Fibroblast of gingiva (primary cell): ENCODE measurements at places on chromosomes 11 and 22.
A peak's percentile ranks its signal among the peaks of the same experiment; 100 is the strongest.

DNA sequence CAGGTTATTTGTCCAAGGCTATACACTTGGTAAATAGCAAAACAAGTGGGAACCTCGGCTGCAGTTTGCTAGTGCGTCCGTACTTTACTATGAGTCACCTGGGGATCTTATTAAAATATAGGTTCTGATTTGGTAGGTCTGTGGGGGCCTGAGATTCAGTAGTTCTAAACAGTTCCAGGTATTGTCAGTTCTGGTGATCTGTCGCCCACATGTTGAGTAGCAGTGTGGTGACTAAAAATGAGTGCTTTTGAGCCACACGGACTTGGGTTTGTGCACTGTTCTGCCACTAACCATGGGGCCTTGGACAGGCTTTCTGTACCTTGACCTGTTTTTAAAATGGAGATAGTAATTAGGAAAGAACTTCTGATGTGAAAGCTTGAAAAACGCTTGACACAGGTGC lies 15.7 kb downstream of the FBXO7 start:
- no peak for DNase-seq

- no peak for DNase-seq
Observed at GRCh38 chr11:127182586-127183203, 182.1 kb upstream of the KIRREL3 start.

DNA sequence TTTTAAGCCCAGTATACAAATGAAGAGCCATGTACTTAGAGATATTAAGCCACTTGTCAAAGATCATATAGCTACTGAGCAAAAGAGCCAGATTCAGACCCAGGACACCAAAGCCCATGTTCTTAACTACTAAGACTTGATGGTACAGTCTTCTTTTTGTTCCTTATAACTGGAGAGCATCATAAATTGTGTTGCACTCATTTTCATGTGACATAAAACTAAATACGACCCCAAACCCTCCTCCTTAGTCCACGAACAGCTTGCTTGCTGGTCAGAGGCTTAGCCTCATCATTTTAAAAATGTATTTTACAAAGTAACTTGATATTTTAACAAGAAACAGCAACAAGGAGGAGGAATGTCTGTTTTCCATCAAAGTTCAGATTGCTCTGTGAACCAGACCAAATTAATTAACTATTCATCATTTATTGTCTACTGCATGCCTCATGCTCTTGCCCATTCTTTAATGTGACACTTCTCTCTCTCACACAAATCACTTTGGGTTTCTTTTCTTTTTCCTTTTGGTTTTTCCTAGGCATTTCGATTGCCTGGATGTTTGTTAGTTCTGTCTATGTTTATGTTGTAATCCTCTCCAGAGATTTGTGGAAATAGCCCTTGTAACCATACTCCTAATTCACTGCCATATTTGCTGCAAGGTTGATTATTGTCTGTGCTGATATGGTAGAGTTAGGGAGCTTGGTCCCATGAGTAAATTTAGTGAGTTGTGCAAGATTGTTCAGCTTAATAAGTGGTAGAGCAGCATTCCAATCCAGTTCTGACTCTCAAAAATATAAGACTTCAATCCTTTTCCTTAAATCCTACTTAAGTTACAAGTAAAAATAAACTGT lies 8.4 kb upstream of the ARHGAP20 start:
- peak; percentile 87 for DNase-seq

DNA sequence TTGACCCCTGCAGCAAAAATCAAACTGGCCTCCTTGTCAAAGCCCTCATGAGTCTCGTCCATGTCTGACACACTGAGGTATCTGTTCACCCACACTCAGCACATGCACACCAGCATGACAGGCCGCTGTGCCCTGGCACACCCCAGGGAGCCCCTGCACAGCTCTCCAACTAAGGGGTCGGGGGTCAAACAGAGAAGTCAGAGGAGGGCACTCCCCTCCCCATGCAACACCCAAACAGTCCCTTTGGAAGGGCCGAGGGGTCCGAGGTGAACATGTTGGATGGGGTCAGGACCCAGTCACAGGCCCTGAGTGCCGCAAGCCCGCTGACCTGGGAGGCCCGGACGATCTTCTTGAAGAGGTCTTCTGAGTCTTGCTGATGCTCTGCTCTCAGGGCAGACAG lies 14.6 kb downstream of the SUN2 start:
- no peak for DNase-seq

- DNase-seq: no peak
Observed at GRCh38 chr11:15912291-15912690, 444.1 kb downstream of the SOX6 start.

DNA sequence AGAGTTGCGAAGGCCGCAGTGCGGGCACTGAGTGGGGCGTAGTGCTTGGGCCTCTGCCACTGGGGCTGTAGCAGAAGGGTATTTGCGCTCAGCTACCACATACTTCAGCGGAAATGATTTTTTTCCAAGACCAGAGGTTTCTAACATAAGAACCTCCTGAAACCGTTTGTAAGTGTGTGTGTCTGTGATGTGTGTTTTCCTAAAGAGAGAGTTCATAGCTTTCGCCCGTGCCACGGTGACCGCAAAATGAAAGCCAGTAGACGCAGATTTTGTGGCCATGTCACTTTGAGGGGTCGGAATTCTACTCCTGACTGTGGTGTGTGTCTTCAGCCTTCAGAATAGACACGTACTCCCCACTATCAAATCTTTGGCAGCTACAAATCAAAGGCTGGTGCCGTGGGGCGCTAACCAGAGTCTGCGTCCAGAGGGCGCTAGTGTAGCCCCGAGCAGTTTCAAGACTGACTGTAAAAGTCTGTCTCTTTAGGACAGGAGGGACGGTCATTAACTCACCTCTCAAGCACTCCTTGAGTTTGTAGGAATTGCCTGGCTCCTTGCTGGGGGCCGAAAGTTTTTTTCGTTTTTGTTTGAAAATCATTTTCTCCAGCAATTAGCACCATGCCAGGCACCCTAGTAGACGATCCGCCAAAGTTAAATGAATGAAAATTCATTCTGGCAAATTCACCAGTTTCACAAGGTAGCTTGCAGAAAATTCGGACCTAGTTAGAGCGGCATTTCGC lies 2.5 kb upstream of the CALCA start:
- peak; percentile 21 for DNase-seq

- no peak for DNase-seq
Observed at GRCh38 chr11:60910281-60910687, 3.7 kb upstream of the TMEM109 start.

- DNase-seq: no peak
Observed at GRCh38 chr11:111400595-111400994, 21.5 kb upstream of the POU2AF1 start.

DNA sequence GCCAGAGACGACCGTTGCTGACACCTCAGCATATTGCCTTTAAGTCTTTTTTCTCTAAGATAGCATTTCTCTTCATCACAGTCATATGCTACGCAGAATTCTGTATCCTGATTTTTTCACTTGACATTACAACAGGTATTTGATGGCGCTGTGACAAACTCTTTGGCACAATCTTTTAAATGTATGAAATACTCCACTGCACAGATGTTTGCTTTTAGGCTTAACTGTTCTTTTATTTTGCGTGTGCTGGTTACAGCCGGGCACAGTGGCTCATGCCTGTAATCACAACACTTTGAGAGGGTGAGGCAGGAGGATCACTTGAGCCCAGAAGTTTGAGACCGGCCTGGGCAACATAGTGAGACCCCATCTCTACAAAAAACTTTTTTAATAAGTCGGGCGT lies 52.0 kb upstream of the PPP6R3 start:
- DNase-seq: no peak

DNA sequence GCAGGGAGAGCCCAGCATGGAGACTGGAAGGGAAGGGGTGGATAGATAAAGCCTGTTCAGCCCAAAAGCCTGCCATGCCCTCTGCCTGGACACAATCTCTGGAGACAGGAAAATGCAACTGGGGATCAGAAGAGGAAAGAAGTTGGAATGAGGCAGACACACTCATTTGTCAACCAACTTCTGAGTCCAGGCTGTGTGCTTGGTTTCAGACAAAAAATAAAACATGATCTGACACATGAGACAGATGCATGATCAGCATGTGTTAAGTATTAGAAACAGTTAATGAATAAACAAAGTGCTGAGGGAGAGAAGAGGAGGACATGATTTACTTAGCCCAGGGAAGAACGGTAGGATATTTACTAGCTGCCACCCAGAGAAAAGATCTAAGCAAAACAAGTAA lies 839 bp downstream of the LRRN4CL start:
- DNase-seq: no peak

DNA sequence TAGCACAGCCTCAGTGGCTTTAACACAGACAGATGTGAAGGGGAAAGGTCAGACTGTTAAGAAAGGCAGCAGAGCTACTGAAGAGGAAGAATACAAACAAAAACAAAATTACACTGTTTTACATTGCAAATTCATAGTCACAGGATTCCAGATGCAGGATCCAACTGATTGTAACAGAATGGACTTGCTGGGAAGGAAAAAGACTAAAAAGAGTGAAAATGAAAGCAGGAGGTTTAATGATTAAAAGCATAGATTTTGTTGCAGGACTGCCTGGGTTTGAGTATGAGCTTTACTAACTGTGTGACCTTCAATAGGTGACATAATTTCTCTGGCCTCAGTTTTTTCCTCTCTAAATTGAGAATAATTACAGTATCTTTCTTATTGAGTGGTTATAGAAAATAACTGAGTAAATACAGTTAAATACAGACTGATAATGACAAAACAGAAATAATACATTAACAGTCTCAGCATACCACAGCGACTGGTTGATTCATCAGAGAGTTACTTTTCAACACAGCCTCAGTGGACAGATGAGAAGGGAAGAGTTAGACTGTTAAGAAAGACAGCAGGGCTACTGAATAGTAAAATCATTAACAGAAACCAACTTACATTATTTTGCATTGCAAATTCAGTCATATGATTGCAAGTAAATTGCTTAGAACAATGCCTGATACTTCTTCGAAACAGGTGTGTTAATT lies 704.2 kb upstream of the TENM4 start:
- DNase-seq: no peak

GRCh38 chr22:19440411-19441195 lies 6.9 kb downstream of the C22orf39 start:
- DNase-seq: no peak

DNA sequence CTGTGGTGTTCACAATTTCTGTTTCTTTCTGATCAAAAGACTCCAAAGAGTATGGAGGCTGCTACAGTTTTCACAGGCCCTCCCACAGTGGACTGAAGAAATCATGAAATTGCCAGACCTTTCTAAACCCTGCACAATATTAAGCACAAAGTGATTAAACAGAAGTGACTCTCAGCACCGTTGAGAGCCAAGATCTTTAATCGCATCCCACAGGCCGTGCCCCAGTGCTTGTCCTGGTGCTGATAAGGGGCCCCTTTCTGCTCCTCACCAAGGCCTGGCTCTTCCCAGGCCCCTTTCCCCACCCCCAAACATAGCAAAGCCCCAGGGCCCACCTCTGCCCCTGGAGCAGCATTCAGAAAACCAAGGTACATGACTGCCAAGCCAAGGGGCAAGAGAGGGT lies 57.4 kb upstream of the BMAL1 start:
- no peak for DNase-seq

DNA sequence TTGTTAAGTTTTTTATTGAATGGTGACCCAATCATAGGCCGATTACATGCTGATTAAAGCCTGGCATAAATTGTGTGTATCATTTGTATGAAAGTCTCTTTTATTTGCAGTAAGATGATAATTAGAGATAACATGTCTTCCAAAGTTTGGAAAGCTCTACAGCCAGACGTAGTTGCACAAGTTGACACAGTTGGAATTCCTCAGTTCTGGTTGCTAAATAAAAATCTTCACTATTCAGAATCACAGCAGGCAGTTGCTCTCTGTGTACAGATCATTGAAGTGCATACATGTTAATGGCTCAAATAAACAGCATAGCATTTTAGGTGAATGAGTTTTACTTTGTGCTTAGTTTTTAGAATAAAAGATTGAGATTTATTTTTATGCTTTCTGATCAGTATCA lies 69.5 kb downstream of the ARHGAP42 start:
- no peak for DNase-seq

- DNase-seq: no peak
Observed at GRCh38 chr22:41555325-41555982, 5.4 kb upstream of the CSDC2 start.

DNA sequence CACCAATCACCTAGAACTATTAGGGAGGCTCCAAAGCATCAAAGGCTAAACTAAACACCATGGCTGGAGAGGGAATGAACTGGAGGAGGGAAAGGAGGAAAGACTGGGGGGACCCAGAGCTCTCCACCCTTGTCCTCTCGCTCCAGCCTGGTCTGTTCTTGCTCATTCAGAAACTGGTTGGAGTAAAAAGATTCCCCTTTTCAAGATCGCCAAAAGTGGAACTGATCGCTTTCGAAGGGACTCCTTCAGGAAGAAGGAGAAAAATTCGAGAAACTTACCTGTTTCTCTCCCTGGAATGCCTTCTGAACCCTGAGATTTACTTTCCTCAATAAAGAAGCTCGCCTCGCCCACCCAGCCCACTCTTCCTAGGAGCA lies 46.9 kb downstream of the OR4D9 start:
- DNase-seq: no peak
